ENCODE measurements at places on chromosomes 3 and 15. TPM values are rescaled to one million over a fixed set of nuclear protein-coding genes. Genes with fewer than 3 reads are reported as not detected.

Gene BCL2A1
- total RNA-seq, result not detected

Gene DNAJC17
- 103 TPM for total RNA-seq

- no peak for DNase-seq
Measured at GRCh38 chr15:101178931-101179330, 72.9 kb downstream of the CHSY1 start.

GRCh38 chr3:42701371-42702065 lies 1.1 kb downstream of the HHATL start:
- DNase-seq, result peak; percentile 14

DNA sequence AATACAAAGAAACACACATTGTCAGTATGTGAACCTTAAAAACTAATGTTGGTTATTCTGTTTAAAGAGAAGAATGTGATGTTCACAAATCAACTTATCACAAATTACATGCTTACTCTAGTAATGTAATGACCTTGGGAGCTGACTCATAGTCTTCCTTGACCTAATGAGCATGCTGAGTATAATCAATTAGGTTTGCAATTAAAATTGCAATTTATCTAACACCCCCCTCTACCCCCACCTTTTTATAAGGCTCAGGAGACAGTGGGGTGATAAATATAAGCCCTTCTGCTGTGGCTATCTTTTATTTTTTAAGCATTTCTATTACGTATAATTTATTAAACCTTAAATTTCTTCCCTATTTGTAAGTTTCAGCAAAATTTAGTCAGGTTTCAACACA lies 947.8 kb upstream of the CFAP20DC start:
- DNase-seq, result no peak

DNA sequence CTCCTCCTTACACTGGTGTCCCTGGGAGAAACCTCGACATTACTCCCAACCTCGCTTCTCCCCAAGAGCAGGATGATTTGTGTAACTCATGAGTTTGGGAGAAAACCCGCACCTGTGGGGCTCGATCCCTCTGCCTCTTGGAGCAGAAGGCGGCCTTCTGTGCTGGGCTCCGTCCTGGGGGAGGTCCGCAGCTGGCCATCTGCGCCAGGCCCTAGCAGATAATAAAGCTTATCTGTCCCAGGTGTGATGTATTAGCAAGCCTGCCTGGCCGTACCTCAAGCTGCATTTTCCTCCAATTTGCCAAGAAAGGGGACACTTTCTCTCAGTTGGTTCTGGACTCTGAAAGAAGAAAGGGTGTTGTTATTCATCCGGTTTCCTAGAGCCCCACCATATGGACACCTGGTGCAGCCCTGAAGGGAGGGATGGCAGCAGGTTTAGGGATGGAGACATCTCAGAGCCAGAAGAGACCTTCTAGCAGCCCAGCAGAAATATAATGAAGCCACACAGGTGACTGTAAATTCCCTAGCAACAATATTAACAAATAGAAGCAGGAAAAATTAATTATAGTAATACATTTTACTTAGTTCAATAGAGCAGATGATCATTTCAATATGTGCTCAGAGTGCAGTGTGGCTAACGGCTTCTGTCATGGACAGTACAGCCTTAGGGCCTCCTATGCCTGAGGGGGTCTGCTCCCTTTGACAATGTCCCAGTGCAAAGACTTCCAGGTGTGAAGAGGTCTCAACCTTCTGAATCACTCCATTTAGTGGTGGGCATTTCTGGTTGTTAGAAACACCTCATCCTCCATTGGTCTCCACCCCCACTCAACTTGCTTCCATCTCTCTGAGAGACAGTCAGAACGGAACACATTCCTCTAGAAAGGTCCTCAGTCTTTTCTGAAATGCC lies 94.8 kb downstream of the CPN2 start:
- DNase-seq, result no peak

Data from Caki2 (cell line).